Fibroblast of skin of right quadriceps (primary cell): ENCODE measurements at places on chromosomes 3 and 15.
A peak's percentile ranks its signal among the peaks of the same experiment; 100 is the strongest.

DNA sequence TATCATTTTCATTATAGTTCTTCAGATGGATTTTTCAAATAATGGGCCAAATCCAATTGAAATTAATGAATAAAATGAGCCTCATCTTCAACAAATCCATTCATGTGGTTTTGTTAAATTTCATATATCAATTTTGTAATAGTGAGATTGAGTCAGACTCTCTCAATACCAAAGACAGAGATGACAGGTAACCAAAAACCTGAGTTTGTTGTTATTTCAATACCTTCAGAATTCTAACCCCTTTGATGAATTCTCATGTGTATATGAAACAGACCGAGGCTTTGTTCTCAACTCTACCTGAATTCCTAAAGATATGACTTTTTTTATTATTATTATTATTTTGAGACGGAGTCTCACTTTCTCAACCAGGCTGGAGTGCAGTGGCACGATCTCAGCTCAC, 92.8 kb downstream of the FOXP1 start:
- DNase-seq, result no peak

GRCh38 chr3:183576487-183577107, 21.1 kb upstream of the KLHL6 start:
- peak; percentile 52 for DNase-seq

DNA sequence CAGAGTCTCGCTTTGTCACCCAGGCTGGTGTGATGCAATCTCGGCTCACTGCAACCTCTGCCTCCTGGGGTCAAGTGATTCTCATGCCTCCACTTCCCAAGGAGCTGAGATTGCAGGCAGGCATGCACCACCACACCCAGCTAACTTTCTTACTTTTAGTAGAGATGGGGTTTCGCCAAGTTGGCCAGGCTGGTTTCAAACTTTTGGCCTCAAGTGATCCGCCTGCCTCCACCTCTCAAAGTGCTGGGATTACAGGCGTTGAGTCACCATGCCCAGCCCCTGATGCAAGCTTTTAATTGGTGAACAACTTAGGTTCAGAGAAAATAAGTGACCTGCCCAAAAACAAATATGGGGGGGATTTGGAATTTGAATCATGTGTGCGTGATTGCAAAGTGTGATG, 246.2 kb downstream of the LRTM1 start:
- DNase-seq, result no peak

DNA sequence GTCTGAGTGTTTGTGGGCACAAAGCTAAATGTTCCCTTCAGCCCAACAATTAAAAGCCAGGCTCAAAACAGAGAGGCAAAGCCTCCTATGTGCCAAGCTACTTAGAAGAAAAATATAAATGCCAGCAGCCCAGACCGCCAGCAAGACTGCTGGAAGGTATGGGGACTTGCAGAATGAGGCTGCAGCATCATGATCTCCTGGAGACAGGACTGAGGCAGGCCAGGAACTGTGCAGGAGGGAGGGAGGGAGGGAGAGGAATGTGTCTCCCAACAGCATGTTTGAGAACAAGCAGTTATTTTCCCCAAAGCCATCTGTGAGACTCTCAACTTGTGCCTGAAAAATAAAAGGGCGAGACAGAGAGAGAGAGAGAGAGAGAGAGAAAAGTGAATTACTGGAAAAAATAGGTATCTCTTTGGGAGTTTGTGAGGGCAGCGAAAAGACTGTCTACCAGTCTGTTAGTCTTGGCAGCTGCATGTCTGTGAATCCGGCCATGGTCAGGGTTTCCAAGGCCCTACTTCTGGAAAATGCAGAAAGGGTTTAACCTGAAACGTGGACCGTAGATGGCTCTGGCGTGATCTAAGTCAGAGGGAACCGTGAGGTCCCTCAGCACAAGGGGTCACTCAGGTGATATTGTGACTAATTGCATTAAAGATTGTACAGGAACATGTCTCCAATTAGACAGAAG, 139.7 kb upstream of the COL8A1 start:
- peak; percentile 54 for DNase-seq

- peak; percentile 18 for DNase-seq
Measured at GRCh38 chr3:155548195-155548594, 196.7 kb downstream of the PLCH1 start.

- DNase-seq, result no peak
Measured at GRCh38 chr3:37743974-37744373, 117.7 kb upstream of the CTDSPL start.

DNA sequence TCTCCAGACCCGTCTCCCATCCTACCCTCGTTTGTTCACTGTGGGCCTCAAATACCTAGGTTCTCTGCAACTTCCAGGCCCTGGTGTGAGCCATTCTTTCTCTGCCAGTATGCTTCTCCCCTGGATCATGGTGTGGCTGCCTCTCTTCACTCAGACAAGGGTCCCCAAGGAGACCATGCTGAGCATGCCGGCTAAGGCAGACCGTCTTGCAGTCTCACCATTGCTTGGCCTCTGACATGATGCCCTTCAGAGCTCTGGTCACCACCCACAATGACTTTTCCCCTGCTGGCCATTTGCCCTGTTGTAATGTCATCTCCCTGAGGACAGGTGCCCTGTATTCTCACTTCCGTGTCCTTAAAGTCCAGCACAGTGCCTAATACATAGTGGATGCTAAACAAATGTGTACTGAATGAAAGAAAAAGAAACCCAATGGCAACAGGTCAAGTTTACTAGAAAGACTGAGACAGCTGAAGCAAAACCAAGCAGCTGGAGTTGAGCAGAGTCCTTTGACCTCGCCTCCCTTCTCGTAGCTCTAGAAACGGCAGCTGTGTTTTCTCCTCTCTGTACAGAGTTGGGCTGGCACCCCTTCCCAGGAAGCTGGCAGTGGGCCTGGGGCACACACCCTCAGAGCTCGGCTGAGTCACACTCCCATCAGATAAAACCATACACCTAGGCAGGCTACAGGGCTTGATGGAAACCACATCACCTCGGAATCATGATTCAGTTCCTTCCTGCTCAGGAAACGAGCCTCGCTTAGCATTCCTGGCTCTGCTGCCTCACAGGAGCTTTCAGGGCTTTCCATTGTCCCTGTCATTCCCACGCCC, 8.6 kb downstream of the TLR9 start:
- peak; percentile 42 for DNase-seq

GRCh38 chr15:57149196-57149595, 227.1 kb upstream of the CGNL1 start:
- no peak for DNase-seq

GRCh38 chr3:21599890-21600289, 151.1 kb downstream of the ZNF385D start:
- DNase-seq, result no peak

DNA sequence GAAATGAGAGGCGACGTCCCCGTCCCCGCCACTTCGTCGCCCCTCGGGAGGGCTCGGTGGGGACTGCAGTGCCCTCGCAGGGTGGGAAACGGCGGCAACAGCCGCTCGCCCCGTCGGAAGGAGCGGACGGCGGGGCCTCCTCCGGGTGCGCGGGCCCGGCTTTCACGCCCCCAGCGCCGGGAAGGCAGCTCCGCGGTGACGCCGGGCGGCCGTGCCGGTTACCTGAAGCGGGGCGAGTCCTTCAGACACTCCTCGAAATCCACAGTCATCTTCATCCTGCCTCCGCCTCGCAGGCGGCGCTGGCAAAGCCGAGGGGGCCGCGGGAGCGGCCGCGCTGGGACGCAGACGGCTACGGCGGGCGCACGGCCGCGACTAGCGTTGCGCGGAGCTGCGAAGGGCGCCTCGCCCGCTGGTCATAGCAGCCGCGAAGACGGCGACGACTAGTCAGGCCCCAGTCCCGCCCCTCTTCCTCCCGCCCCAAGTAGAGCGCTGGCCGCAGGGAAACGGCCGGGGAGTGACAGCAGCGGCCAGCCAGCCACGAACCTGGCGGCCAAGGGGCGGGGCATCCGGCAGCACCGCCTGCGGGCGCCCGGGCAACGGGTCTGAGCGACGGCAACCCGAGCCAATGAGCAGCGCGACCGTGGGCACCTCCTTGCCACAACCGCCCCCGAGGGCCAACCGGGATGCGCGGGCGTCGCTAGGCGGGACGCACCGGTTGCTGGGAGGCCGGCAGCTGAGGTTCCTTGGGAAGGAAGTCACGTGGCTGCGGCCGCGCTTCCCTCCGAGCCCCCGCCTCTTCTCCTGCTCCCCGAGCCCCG, at the start of gene ACAP2:
Gene ACAP2 (minus strand): TSS at position 448 of the 818 bp plus-strand sequence. CDS start 173 bp downstream, at position 275.
- DNase-seq, result peak; percentile 99

DNA sequence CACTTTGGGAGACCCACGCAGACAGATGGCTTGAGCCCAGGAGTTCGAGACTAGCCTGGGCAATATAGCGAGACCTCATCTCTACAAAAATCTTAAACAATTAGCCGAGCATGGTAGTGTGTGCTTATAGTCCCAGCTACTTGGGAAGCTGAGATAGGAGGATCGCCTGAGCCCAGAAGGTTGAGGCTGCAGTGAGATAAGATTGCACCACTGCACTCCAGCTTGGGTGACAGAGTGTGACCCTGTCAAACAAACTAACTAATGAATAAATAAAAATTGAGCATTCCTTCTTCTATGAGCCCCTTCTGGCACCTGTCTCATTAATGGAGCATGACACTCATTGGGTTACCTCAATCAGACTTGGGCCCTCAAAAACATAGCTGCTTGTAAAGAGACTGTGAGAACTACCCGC, 7.5 kb downstream of the ZDHHC3 start:
- DNase-seq, result no peak

- DNase-seq, result peak; percentile 45
Measured at GRCh38 chr3:150022381-150023238, 51.9 kb upstream of the PFN2 start.

- DNase-seq, result peak; percentile 50
Measured at GRCh38 chr15:65072027-65072426, 4.2 kb upstream of the RASL12 start.

DNA sequence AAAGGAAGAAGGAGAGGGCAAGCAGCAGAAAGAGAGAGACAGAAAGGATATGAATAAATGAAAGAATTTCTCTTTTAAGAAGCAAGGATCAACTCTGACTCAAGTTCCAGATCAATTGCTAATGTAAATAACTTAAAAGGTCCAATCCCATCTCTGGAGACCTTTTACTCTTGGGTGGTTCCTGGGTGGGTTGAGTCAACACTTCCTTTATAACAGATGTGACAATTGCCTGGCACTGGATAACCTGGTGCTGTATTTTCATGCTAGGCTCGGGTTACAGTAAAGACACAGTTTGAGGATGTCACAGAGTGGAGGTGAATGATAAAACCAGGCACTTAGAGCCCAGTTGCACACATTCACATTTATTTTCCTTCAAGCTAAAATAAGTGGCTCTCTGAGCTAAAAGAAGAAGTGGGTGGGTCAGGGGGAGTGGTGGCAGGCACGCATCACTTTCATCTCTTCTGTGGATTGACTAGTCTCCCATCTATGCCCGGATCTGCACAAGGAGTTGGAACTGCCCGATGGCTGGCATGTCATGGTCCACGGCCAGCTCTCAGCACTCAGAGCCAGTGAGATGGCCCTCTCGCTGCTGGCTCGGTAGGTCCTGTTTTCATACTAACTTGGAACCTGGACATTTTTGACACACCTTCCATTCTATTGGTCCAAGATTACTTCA, 465.8 kb downstream of the FOXP1 start:
- peak; percentile 50 for DNase-seq

GRCh38 chr15:91007266-91007665, 12.9 kb upstream of the PRC1 start:
- DNase-seq, result no peak

DNA sequence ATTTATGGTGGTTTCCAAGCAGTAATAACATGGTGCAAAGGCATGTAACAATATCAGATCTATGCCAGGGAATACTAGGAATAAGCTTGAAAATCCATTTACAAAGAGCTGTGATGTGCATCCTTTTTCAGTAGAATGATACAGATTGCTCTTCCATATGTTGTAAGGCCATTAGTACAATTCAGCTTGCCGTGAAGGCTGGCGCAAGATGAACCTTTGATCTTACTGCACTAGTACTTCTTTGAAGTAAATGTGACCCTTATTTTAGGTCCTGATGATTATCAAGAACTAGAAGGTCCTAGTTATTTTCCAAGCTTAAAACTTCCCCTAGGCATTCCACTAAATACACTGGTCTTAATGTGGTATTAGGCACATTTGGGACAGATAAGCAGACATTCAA, 210.1 kb upstream of the CD96 start:
- DNase-seq, result no peak

DNA sequence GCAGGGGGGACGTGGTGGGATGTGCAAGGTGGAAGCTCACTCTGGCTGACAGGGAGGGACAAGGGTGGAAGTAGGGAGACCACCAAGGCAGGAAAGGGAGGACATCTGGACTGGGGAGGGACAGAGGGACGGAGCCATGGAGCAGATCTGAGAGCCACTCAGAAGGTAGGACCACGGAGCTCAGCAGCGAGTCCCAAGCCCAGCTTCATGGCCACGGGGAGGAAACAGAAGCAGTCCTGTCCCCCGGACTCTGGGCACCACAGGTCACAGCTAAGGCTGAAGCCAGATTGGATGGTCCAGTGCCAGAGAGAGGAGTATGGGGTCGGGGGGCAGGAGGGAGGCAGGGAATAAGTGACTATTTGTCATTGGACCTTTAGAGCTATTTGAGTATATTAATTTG, 220.1 kb downstream of the TBC1D2B start:
- DNase-seq, result no peak

GRCh38 chr3:123602325-123602724, 17.5 kb upstream of the HACD2 start:
- peak; percentile 96 for DNase-seq

DNA sequence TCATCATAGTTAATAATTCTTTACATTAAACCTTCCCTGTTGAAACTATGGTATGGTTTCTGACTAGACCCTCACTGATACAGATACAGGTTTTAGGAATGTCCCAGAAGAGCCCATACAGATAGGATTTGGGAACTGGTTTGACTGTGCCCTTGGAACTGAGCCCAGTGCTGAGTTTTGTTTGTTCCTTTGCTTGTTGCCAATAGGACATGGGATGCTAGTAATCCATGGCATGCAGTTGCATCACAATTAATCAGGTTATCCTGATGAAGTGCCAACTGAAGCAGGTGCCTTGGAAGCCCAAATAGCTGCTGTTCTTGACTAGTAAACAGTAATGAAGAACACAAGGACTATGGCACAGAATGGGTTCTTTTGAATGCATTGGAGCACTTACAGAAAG, 230.6 kb downstream of the NEK10 start:
- DNase-seq, result no peak

- no peak for DNase-seq
Measured at GRCh38 chr3:130854208-130854864, 39.5 kb upstream of the ATP2C1 start.

DNA sequence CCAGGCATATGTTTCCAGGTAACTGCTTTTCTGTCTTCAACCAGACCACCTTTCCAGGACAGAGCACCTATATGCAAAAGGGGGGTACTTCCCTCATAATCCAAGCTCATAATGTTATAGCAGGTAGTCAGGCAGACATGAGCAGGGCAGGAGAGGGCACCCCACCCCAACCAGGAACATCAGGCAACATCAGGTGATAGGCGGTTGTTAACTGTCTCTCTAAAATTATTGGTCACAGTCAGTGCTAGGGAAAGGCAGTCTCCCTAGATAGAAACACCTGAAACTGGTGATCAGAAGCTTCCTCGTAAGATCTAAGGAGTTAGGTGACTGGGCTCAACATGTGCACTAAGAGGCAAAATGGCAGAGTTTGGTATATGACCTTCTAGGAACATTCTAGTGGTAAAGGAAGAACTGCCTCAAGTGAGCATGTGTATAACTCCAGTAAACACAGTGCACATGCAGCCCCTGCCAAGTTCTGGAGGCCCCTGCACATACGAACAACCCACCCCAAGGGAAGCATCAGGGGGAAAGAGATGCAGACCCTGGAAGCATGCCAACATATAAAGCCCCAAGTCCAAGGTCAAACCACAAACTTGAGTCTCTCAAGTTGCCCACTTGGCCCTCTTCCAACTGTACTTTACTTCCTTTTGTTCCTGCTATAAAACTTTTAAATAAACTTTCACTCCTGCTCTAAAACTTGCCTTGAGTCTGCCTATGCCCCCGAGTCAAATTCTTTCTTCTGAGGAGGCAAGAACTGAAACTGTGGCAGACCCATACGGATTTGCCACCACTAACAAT, 270.9 kb downstream of the ULK4 start:
- no peak for DNase-seq
